ENCODE measurements at places on chromosomes 12 and 14. TPM values are rescaled to one million over a fixed set of nuclear protein-coding genes. Genes with fewer than 3 reads are reported as not detected.
A peak's percentile ranks its signal among the peaks of the same experiment; 100 is the strongest.

DNA sequence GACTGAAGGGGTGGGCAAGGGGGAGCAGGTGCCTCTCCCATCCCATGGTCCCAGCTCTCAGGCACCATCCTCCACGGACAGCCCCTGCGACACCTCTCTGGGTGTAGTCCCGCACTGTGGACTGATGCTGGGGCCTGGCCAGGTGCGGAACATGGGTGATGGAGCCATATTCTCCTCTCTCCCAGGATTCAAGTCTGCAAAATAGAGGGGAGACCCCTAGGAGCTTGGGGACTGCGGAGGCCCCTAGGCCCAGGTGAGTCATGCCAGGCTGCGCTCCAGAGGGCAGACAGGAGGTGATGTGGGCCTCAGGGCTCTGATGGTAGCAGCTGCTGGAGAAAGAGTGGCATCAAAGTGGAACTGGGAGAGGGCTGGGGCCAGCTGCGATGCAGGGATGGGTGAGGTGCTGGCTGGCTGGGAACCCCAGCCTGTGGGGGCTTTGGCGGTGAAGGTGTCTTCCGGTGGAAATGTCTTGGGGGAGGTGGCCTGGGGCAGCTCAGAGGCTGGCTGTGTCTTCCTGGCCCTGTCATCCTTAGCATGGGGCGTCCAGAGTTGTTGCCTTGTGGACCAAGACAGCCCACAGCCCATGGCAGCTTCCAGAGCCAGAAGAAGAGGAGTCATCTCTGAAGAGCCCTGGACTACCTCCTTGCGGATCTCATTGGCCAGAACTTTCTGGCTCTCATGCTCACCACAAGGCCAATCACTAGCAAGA, 149.1 kb downstream of the KIF26A start:
- no peaks in the 10 kb centered on the region for H3K27me3 ChIP-seq
- no peak overlapping the region for H3K4me3 ChIP-seq
- H3K27ac ChIP-seq, result no peak overlapping the region
- no peaks in the 10 kb centered on the region for H3K4me1 ChIP-seq
- no peak for DNase-seq

DNA sequence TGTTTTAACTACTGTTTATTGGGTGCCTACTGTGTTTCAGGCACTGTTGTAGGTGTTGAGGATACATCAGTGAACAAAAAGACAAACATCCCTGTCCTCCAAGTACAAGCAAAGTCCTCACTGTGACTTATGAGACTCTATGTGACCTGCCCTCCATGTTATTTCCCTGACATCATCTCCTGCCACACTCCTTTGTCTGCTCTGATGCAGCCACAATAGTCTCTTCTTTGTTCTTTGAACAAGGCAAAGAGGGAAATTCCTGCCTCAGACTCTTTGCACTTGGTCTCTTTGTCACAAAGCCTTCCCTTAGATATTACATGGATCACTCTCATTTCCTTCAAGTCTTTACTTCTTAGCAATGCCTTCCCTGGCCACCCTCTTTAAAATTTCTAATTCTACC, 240.1 kb upstream of the SRRM4 start:
- DNase-seq, result no peak
- H3K27me3 ChIP-seq, result no peaks in the 10 kb centered on the region
- H3K4me3 ChIP-seq, result no peak overlapping the region
- no peak overlapping the region for H3K27ac ChIP-seq

PPP1R1A gene
- not detected for total RNA-seq

DNA sequence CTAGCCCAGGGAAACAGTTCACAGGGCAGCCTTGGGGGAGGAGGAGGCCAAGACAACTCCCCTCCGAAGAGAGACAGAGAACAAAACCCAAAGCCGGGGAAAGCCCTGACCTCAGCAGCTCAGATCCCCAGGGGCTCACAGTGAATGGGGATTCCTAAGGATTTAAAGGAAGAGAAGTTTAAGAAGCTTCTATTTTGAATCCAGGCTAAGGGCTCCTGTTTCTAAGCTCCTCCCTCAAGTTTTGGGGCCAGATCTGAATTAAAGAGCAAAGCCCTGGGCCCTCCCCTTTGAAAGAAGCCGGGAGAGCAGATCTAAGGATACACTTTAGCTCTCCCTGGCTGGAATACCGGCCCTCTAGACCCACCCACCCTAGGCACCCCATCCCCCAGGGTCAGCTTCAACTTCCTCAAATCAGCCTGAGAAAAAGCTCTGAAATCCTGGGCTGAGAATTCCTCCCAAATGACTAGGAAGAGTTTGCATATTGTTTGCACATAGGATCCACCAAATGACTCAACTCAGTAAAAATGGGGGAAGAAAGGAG, 3.9 kb downstream of the KDM2B start:
- no peak for DNase-seq
- H3K27ac ChIP-seq, result no peak overlapping the region
- no peaks in the 10 kb centered on the region for H3K27me3 ChIP-seq
- peak overlapping the region; percentile 55 for H3K4me3 ChIP-seq
- H3K4me1 ChIP-seq, result peaks cover 25% of the 10 kb centered on the region

- DNase-seq, result no peak
- H3K4me1 ChIP-seq, result peaks cover 3% of the 10 kb centered on the region
- H3K4me3 ChIP-seq, result no peak overlapping the region
- H3K27me3 ChIP-seq, result no peaks in the 10 kb centered on the region
- peaks cover 11% of the 10 kb centered on the region for H3K36me3 ChIP-seq
Measured at GRCh38 chr12:11684393-11684792, 34.9 kb downstream of the ETV6 start.

DNA sequence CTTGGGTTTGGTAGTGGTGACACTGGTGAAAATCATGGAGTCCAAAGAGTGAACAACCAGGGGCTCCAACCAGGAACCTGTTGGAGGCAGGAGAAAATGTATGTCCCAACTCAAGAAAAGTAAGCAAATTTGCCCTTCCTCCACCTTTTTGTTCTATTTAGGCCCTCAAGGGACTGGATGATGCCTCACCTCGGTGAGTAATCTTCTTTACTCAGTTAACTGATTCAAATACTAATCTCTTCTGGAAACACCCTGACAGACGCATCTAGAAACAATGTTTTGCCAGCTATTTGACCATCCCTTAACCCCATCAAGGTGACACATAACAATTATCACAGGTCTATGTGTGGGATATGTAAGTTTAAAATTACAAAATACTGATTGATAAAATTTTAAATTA, 272.4 kb upstream of the FOXG1 start:
- H3K4me3 ChIP-seq, result no peak overlapping the region
- DNase-seq, result no peak
- no peaks in the 10 kb centered on the region for H3K27me3 ChIP-seq
- H3K27ac ChIP-seq, result no peak overlapping the region

MYF6 gene
- total RNA-seq, result not detected

EML1 gene
- total RNA-seq, result not detected

- H3K4me1 ChIP-seq, result peaks cover 61% of the 10 kb centered on the region
- no peak overlapping the region for H3K27ac ChIP-seq
- no peaks in the 10 kb centered on the region for H3K27me3 ChIP-seq
- H3K4me3 ChIP-seq, result peak overlapping the region; percentile 22
- DNase-seq, result no peak
- H3K36me3 ChIP-seq, result peaks cover 6% of the 10 kb centered on the region
Measured at GRCh38 chr12:53230108-53230845, 1.7 kb downstream of the RARG start.

GRCh38 chr12:3192221-3192620, 115.0 kb downstream of the TSPAN9 start:
- no peaks in the 10 kb centered on the region for H3K36me3 ChIP-seq
- DNase-seq, result no peak
- H3K4me1 ChIP-seq, result no peaks in the 10 kb centered on the region
- peaks cover 18% of the 10 kb centered on the region for H3K27me3 ChIP-seq

GRCh38 chr12:65775720-65776119, 48.6 kb upstream of the HMGA2 start:
- H3K36me3 ChIP-seq, result no peaks in the 10 kb centered on the region
- no peak overlapping the region for H3K4me3 ChIP-seq
- H3K27me3 ChIP-seq, result no peaks in the 10 kb centered on the region
- no peaks in the 10 kb centered on the region for H3K4me1 ChIP-seq

- peaks cover 14% of the 10 kb centered on the region for H3K27me3 ChIP-seq
- peaks cover 3% of the 10 kb centered on the region for H3K4me1 ChIP-seq
- H3K4me3 ChIP-seq, result no peak overlapping the region
- H3K36me3 ChIP-seq, result no peaks in the 10 kb centered on the region
Measured at GRCh38 chr14:76390621-76391020, 14.7 kb downstream of the ESRRB start.

IRAK3 gene
- total RNA-seq, result 1.8 TPM

RAP1B gene
- 290 TPM for total RNA-seq

GRCh38 chr12:117919479-117919878, 49.3 kb downstream of the KSR2 start:
- H3K27ac ChIP-seq, result no peak overlapping the region
- no peak for DNase-seq
- H3K4me3 ChIP-seq, result no peak overlapping the region
- H3K4me1 ChIP-seq, result no peaks in the 10 kb centered on the region
- no peaks in the 10 kb centered on the region for H3K36me3 ChIP-seq

GRCh38 chr12:47801904-47802246, 17.8 kb downstream of the HDAC7 start:
- peaks cover 73% of the 10 kb centered on the region for H3K4me1 ChIP-seq
- H3K27ac ChIP-seq, result peak overlapping the region; percentile 93
- H3K27me3 ChIP-seq, result no peaks in the 10 kb centered on the region
- H3K36me3 ChIP-seq, result peaks cover 82% of the 10 kb centered on the region
- DNase-seq, result no peak

DNA sequence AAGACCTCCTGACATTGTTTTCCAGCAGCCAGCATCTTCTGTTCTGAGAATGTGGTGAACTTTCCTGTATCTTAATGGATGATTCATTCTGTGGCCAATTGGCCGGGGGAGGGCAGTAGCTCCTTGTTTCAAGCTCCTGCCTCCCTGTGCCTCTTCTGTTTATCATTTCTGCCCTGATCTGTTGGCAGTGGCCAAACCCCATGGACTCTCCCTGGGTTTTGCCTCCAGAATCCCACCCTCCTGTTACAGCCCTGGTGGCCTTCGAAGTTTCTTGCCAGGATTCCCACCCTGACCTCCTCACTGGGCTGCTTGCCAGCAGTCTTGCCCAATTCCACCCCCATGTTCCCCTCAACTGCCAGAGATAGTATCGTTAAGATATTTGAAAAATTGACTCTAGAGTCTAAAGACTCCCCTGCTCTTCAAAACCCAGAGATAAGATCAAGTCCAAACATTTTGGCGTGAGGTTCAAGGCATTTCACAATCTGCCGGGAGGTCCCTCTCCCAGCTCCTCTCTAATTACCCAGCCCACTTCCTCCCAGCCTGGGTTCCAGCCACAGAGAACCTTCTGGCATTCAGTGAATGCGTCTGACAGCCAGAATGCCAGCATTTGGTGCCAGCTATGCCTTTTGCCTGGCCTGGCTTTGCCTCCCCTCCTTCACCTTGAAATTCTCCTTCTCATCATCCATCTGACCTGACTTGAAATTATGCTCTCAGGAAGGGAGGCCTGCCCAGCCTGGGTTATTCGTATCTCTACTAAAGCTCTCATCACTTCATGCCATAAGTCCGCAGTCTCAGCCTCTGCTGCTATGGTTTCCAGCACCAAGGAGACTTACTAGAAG, 37.7 kb upstream of the TXNRD1 start:
- no peak overlapping the region for H3K4me3 ChIP-seq
- no peak overlapping the region for H3K27ac ChIP-seq
- H3K4me1 ChIP-seq, result peaks cover 19% of the 10 kb centered on the region
- H3K27me3 ChIP-seq, result peaks cover 10% of the 10 kb centered on the region
- peak; percentile 46 for DNase-seq
- no peaks in the 10 kb centered on the region for H3K36me3 ChIP-seq

DNA sequence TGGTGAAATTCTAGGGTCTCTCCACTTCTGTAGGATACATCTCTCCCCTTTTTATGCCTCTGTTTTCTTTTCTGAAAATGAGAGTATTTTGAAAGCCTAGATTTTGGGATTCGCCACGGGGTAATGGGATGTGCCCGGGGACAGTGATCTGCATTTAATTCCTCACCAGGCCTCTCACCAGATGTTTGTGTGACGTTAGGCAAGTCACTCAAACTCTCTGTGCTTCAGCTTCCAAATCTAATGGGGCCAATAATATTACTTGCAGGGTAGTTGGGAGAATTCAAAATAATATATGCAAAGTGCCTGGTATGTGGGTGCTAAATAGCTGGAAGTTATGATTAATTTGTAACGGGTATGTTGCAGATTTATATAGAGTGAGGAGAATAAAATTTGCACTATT, 78.8 kb downstream of the C12orf75 start:
- no peaks in the 10 kb centered on the region for H3K27me3 ChIP-seq
- no peak overlapping the region for H3K27ac ChIP-seq
- no peak for DNase-seq
- H3K4me3 ChIP-seq, result no peak overlapping the region
- peaks cover 6% of the 10 kb centered on the region for H3K36me3 ChIP-seq

CSRNP2 gene
- total RNA-seq, result 14.7 TPM

APOF gene
- not detected for total RNA-seq

GRCh38 chr12:102069707-102070106, 7.9 kb upstream of the WASHC3 start:
- H3K4me1 ChIP-seq, result peaks cover 3% of the 10 kb centered on the region
- DNase-seq, result no peak

- peaks cover 14% of the 10 kb centered on the region for H3K4me1 ChIP-seq
- peaks cover 41% of the 10 kb centered on the region for H3K27me3 ChIP-seq
- no peak for DNase-seq
- no peak overlapping the region for H3K4me3 ChIP-seq
- no peaks in the 10 kb centered on the region for H3K36me3 ChIP-seq
Measured at GRCh38 chr12:116694653-116695463, 43.0 kb downstream of the SPRING1 start.

GRCh38 chr12:91630083-91630482, 447.5 kb upstream of the DCN start:
- no peaks in the 10 kb centered on the region for H3K4me1 ChIP-seq
- H3K27ac ChIP-seq, result no peak overlapping the region
- H3K36me3 ChIP-seq, result no peaks in the 10 kb centered on the region
- DNase-seq, result no peak
- no peaks in the 10 kb centered on the region for H3K27me3 ChIP-seq
- no peak overlapping the region for H3K4me3 ChIP-seq

GRCh38 chr12:108063192-108063591, 65.9 kb upstream of the WSCD2 start:
- H3K36me3 ChIP-seq, result no peaks in the 10 kb centered on the region
- no peak overlapping the region for H3K4me3 ChIP-seq
- no peaks in the 10 kb centered on the region for H3K27me3 ChIP-seq
- DNase-seq, result no peak
- no peak overlapping the region for H3K27ac ChIP-seq

DNA sequence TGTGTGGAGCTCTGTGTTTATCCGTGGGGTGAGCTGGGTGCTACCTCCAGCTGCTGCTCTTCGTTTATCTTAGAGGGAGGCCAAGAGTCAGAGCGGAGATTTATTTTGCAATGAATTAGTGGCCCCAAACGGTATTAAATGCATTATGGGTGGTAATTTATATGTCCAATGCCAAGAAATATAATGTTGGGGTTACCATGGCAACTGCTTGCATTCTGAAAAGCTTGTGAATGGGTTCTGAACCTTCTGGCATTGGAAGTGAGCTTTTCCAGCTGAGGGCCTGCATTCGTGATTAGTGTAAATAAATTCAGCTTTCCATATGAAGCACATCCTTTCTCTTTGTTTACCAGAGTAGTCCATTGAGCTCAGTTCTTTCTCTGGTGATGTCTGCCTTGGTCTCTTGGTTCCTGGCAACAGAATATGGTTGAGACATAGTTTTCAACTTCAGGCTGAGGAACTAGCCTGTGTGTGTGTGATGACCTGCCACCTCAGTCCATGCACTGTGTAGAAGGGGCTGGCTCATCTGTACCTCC, 51.8 kb downstream of the TRAF3 start:
- DNase-seq, result no peak
- no peak overlapping the region for H3K27ac ChIP-seq
- H3K4me3 ChIP-seq, result no peak overlapping the region
- H3K36me3 ChIP-seq, result peaks cover 28% of the 10 kb centered on the region
- no peaks in the 10 kb centered on the region for H3K27me3 ChIP-seq

NGB gene
- total RNA-seq, result not detected

DTX1 gene
- 0.18 TPM for total RNA-seq

GRCh38 chr14:46488374-46488773, 163.2 kb downstream of the RPL10L start:
- no peak for DNase-seq
- H3K27ac ChIP-seq, result no peak overlapping the region
- H3K36me3 ChIP-seq, result no peaks in the 10 kb centered on the region
- H3K4me3 ChIP-seq, result no peak overlapping the region

FAIM2 gene
- 0.95 TPM for total RNA-seq
